Right cardiac atrium (tissue), 5 donors: ENCODE measurements at places on chromosomes 16 and 17. TPM values are rescaled to one million over a fixed set of nuclear protein-coding genes. Genes with fewer than 3 reads are reported as not detected.

The RPAIN gene
- 31.4 TPM for total RNA-seq

The SCGB1C2 gene
- total RNA-seq = not detected

The TMEM235 gene
- not detected for total RNA-seq

The HSPB9 gene
- total RNA-seq = 0.21 TPM

The IL34 gene
- 2.1 TPM for total RNA-seq

The TMIGD1 gene
- total RNA-seq = not detected

The PRSS21 gene
- not detected for total RNA-seq

The OR3A3 gene
- not detected for total RNA-seq

The SOX9 gene
- total RNA-seq = 19.6 TPM

The TVP23A gene
- total RNA-seq = 3.2 TPM

The COPZ2 gene
- total RNA-seq = 74.8 TPM

The VASN gene
- total RNA-seq = 11.4 TPM

The GCGR gene
- not detected for total RNA-seq

The TMED6 gene
- total RNA-seq = not detected

The AANAT gene
- not detected for total RNA-seq

The NOG gene
- total RNA-seq = 0.31 TPM

The QPRT gene
- total RNA-seq = 20.4 TPM

The MYH2 gene
- 0.76 TPM for total RNA-seq

The CXCL16 gene
- total RNA-seq = 6.3 TPM

The SEZ6 gene
- not detected for total RNA-seq

The MRC2 gene
- 91.9 TPM for total RNA-seq

The SYNGR3 gene
- 0.75 TPM for total RNA-seq

The RND2 gene
- 2.9 TPM for total RNA-seq

The ECI1 gene
- total RNA-seq = 126 TPM

The ADPRM gene
- 4.4 TPM for total RNA-seq

The SPHK1 gene
- 3.7 TPM for total RNA-seq

The CLEC10A gene
- total RNA-seq = 5.2 TPM

The PRKCA gene
- 6.9 TPM for total RNA-seq
